ENCODE measurements at places on chromosomes 6 and 20.

DNA sequence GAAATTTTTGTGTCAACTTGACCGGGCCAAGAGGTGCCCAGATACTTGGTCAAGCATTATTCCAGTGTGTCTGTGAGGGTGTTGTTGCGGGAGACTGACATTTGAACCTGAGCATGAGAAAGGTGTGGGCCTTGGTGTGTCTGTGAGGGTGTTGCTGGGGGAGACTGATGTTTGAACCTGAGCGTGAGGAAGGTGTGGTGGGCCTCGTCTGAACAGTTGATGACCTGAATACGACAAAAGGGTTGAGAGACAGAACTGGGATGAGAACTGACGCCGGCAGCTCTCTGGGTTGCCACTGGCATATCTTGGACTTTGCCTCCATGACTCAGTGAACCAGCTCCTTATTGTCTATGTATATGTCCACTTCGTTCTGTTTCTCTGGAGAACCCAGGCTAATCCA is 240.5 kb downstream of the ERMARD start:
- DNase-seq: no peak

GRCh38 chr6:117072781-117073180 is 192.6 kb upstream of the VGLL2 start:
- DNase-seq: peak; percentile 35

DNA sequence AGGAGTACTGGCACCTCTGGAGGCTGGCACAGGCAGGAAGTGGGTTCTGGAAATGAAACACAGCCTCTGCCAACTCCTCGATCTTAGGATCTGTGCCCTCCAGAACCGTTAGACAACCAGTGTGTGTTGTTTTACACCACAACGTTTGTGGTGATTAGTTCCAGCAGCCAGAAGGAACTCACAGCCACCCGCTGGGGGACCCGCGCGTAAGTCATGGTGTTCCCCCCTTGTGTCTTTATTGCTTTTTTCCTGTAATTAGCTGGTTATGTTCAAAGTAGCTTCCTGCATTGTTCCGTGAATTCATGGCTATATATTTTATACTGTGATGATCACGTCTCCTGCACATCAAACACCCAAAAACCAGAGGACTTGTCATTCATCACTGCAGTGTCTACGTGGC is 117.4 kb downstream of the RNASET2 start:
- DNase-seq: no peak

- no peak for DNase-seq
Observed at GRCh38 chr6:16816891-16817290, 55.6 kb upstream of the ATXN1 start.

DNA sequence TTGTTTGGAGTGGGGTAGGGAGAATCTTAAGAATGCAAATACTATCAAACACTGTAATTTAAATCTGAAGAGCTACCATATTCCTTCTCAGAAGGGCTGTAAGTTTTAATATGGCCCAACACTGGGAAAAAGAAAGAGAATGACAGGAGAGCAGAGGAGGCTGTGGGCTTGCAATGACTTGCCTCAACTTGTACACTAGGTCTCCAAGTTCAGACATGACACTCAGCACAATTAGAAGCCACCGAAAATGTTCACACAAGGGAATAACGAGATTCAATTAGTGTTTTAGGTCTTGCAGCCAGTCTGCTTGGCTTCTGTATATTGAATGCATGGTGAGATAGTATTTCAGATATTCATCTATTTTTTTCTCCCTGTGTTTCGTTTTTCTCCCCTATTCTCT is 89.4 kb downstream of the HS3ST5 start:
- no peak for DNase-seq

GRCh38 chr20:63641146-63641791 is 12.0 kb downstream of the STMN3 start:
- DNase-seq: peak; percentile 67

DNA sequence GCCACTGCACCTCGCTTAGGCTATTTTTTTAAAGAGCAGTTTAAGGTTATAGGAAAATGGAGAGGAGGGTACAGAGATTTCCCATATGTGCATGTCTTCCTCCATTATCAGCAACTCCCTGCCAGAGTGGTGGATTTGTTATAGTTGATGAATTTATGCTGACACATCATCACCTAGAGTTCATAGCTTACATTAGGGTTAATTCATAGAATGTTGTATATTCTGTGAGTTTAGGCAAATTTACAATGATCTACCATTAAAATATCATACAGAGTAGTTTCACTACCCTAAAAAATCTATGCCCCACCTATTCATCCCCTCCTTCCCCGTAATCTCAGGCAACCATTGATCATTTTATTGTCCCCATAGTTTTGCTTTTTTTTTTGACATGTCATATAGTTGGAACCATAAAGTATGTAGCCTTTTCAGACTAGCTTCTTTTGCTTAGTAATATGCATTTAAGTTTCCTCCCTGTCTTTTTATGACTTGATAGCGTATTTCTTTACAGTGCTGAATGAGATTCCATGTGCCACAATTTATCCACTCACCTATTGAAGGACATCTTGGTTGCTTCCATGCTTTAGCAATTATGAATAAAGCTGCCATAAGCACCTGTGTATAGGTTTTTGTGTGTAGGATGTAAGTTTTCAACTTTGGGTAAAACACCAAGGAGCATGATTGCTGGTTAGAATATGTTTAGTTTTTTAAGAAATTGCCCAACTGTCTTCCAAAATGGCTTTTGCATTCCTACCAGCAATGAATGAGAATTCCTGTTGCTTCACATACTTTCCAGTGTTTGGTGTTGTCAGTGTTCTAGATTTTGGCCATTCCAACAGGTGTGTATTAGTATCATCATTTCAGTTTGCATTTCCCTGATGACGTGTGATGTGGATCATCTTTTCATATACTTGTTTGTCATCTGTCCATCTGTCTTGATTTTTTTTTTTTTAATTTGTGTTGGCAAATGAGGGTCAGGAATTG is 60.2 kb downstream of the NCOA3 start:
- no peak for DNase-seq

- DNase-seq: no peak
Observed at GRCh38 chr6:131285548-131285947, 150.3 kb downstream of the AKAP7 start.

DNA sequence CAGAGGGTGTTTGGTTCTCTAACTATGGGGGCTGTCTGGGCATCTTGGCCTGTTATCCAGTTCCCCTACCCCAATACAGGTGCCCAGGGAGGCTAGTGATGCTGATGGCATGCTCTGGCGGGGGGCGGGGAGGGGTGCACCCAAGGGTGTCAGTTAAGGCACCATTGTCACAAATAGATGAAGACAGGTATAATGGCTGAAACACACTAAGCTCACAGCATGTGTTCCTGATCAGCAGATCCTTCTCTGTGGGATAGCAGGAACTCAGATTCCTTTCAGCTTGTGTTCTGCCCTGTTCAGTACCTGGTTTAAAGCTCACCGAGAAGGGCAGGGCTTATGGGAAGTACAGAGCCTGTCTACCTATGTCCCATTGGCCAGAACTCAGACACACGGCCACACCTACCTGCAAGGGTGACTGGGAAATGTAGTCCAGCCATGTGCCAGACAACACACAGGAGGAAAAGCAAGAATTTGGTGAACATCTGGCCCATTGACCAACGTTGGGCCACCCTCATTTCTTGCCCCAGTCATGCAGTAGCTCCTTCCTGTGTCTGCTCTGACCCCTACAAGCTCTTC is 3.4 kb upstream of the RSPO4 start:
- DNase-seq: peak; percentile 69

GRCh38 chr6:85015396-85015990 is 251.1 kb upstream of the TBX18 start:
- peak; percentile 73 for DNase-seq

GRCh38 chr6:13989496-13990144 is 64.9 kb downstream of the RNF182 start:
- DNase-seq: no peak

GRCh38 chr6:109961611-109962041 is 16.5 kb upstream of the GPR6 start:
- DNase-seq: no peak

DNA sequence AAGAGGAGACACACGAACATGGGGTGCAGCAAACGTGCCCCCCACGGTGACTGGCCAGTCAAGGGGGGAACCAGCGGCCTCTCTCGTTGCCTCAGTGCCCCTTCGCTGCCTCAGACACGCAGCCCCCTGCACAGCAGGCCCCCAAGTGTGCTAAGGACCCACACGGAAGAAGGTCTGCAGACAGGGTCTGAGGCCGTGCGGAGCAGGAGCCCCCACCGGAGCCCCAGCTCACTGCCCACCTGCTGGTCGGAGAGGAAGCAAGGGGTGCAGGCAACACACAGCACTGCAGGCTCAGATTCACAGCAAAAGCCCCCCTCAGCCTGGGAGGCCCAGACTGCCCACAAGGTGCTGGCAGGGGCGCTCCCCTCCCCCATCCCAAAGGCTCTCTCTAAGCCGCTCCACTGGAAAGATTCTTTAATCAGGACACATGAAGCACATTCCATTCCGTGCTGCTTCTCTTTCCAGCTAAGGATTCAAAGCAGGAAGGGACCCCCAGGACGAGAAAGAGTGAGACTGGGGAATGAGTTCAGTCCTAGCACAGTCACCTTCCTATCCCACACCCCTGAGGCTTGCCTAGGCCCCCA is 105.1 kb downstream of the SLC23A2 start:
- no peak for DNase-seq

Measured in ELF-1 (cell line).